ENCODE measurements at places on chromosomes 4 and X. TPM values are rescaled to one million over a fixed set of nuclear protein-coding genes. Genes with fewer than 3 reads are reported as not detected.
A peak's percentile ranks its signal among the peaks of the same experiment; 100 is the strongest.

Gene AMBN
- total RNA-seq, result not detected

- H3K36me3 ChIP-seq, result no peaks in the 10 kb centered on the region
- no peaks in the 10 kb centered on the region for H3K27me3 ChIP-seq
- peak; percentile 59 for DNase-seq
- H3K4me3 ChIP-seq, result no peak overlapping the region
Observed at GRCh38 chr4:78634011-78634664, 82.6 kb downstream of the ANXA3 start.

DNA sequence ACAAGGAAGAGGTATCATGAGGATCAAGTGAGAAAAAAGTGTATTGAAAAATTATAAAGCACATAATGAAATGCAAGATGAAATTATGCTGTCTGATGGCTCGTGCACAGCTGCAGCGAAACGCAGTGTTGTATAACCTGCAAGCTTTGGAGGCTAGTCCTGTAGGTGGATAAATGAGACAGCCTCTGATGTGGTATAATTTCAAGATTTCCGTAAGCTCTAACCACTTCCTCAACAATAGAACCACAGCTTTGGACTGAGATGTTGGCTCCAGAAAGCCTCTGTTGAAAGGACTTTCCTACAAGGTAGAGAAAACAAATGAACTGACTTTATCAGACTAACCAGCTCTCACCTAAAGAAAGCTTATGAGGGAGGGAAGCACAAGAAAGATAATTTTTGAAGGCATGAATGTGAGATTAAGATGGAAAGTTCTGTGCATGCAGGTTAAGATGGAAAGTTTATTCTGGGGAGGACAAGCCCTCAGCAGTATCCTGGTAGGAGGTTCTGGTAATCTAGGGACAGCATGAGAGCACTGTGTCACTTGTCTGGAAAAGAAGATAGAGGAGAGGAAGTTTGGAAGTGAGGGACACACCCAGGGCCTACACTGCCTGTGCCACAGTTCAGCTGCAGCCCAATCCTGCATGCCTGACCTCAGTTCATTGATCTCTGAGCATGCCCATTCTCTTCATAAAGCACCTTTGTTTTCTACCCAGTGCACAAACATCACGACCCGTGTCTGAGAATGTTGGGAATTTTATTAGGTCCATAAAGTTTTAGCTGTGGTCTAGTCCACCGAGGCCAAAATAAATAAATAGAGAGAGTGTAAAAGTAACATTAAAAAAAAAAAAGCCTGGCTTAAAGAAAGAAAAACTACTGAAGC is 161.5 kb upstream of the SFRP2 start:
- H3K4me3 ChIP-seq, result no peak overlapping the region
- no peaks in the 10 kb centered on the region for H3K36me3 ChIP-seq
- H3K4me1 ChIP-seq, result no peaks in the 10 kb centered on the region
- DNase-seq, result no peak

DNA sequence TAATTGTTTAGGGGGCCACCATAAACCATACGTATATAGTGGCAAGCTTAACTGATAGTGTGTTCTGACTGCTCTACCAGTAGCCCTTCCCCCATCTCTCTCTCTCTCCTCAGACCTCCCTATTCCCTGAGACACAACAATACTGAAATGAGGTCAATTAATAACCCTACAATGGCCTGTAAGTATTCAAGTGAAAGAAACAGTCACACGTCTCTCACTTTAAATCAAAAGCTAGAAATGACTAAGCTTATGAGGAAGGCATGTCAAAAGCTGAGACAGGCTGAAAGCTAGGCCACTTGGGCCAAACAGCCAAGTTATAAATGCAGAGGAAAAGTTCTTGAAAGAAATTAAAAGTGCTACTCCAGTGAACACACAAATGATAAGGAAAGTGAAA is 78.0 kb downstream of the PRDM5 start:
- DNase-seq, result no peak
- H3K4me3 ChIP-seq, result no peak overlapping the region
- H3K36me3 ChIP-seq, result peaks cover 3% of the 10 kb centered on the region
- no peaks in the 10 kb centered on the region for H3K4me1 ChIP-seq
- H3K27me3 ChIP-seq, result no peaks in the 10 kb centered on the region

DNA sequence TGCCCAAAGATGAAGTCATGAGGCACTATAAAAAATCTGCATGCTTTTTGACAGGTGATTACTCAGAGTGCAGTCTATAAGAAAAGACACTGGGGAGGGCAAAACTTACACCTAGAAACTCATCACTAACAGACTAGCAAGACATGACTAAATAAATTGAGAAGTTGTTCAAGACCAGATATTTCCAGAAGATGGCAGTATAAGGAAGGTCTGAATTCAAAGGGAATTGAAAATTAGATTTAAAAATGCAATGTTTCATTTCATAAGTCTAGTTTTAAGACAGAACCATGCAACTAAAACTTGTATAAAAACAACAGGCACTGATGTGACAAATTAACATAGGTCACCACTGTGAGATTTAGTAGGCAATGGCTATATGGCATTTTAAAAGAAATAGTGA is 232.5 kb upstream of the POF1B start:
- no peak overlapping the region for H3K27ac ChIP-seq
- DNase-seq, result peak; percentile 11
- H3K4me3 ChIP-seq, result no peak overlapping the region
- no peaks in the 10 kb centered on the region for H3K36me3 ChIP-seq
- H3K4me1 ChIP-seq, result no peaks in the 10 kb centered on the region

GRCh38 chrX:44025555-44025954 is 52.4 kb upstream of the NDP start:
- no peak overlapping the region for H3K27ac ChIP-seq
- no peaks in the 10 kb centered on the region for H3K4me1 ChIP-seq
- H3K27me3 ChIP-seq, result peaks cover 14% of the 10 kb centered on the region
- no peak for DNase-seq
- H3K4me3 ChIP-seq, result no peak overlapping the region
